ENCODE measurements at places on chromosomes 5 and 9.
A peak's percentile ranks its signal among the peaks of the same experiment; 100 is the strongest.

DNA sequence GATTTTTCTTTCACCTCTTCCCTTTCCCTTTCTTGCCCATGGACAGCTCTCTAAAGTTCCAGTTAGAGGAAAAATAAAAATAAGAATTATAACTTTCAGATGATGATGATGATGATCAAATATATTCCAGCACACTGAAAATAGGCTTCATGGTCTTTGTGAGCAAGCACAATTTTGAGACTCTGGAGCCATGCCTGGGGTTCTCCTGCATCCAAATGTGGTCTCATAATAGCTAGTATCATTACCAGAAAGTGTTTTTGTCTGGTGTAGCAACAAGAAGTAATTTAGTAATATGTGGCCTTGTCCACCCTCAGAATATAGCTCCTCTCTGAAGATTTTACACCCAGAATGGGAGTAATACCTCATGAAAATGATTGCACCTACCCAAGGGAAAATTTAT, 150.4 kb downstream of the SNCAIP start:
- no peak for DNase-seq

GRCh38 chr5:11105696-11106095, 344.7 kb upstream of the DAP start:
- DNase-seq = no peak

DNA sequence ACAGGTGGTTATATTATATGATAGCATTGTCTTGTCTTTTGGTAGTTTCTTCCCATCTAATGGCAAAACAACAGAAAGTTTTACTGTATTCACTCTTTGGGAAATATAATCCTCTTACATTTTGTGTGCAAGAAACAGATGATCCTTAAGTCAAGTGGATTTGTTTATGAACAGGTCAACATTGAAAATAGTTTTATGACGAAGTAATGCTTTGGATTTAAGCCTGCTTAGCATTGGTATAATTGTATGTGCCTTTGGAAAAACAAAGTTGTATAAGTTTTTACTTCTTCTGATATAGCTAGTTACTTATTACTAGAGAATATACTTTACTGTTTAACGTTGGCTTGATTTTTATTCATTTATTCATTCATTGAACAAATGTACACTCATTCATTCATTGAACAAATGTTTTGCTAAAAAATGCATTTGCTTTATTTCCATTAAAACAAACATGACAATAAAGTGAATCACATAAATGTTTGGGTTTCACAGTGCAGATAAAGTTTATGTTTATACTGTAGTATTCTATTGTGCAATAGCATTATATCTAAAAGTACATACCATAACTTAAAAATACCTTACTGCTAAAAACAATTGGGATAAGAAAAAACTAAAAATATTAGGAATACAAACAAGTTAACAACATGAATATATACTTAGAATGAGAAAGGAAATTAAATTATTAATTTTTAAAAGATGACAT, 12.3 kb downstream of the SGCD start:
- no peak for DNase-seq

GRCh38 chr9:105218673-105219072, 25.8 kb upstream of the SLC44A1 start:
- peak; percentile 9 for DNase-seq

DNA sequence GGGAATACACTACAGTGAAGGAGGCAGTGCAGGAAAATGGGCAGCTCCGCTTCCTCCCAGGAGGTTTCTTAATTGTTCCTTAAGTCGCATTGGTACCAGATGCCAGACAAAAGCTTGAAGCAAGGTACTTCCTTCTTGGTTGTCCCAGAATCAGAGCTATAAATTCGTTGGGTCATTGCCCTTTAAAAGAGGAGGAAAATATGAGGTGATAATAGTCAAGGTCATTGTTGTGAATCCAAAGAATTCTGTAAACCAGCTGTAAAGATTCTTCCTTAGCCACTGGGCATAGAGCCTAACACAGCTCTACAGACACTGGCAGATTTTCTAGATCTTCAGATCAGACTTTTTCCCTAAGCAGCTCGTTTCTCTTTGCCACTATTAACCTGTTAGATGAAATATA, 444.1 kb upstream of the TLE4 start:
- no peak for DNase-seq

DNA sequence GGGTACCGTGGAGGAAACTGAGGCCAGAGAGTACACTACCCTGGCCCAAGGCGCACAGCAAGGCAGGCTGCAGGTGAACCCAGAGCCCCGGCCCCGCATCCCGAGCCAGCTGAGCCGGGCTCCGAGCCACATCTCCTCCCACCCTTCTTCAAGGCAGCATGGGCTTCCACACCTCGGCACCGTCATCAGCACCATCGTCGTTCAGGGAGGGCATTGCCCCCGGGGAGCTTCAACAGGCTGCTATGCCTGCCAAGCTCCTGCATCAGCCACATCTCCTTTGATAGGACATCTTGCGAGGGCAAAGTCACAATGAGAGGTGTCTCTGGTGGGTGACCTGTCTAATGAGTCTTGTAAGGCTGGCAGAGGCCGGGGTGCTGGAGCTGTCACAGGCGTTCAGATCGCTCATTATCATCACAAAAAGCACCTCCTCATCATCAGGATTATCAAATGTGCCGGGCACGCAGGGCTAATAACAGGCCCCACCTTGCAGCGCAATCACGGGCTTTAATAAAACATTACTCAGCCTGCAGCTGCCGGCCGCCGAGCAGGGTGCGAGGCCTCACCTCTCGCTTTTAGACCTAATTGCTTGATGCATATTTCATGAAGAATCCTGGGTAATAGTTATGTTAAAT, 20.0 kb upstream of the SLC25A51 start:
- peak; percentile 70 for DNase-seq
